CD4-positive, alpha-beta T cell treated with Interleukin-1 beta for 1 hour (primary cell): ENCODE measurements at places on chromosomes 5 and 9.

DNA sequence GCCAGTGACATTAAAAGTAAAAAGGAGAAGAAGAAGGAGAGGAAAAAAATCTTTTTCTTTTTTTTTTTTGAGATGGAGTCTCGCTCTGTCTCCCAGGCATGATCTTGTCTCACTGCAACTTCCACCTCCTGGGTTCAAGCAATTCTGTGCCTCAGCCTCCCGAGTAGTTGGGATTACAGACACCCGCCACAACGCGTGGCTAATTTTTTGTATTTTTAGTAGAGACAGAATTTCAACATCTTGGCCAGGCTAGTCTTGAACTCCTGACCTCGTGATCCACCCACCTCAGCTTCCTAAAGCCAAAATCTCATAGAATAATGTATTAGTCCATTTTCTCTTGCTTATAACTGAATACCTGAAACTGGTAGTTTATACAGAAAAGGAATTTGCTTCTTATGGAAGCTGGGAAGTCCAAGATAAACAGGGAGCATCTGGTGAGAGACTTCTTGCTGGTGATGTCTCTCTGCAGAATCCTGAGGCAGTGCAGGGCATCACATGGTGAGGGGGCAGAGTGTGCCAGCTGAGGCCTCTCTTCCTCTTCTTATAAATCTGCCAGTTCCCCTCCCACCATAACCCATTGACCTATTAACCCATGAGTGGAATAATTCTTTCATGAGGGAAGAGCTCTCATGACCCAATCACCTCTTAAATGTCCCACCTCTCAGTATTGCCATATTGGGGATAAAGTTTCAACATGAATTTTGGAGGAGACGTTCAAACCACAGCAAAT is 466.3 kb downstream of the GADD45G start:
- DNase-seq, result no peak

DNA sequence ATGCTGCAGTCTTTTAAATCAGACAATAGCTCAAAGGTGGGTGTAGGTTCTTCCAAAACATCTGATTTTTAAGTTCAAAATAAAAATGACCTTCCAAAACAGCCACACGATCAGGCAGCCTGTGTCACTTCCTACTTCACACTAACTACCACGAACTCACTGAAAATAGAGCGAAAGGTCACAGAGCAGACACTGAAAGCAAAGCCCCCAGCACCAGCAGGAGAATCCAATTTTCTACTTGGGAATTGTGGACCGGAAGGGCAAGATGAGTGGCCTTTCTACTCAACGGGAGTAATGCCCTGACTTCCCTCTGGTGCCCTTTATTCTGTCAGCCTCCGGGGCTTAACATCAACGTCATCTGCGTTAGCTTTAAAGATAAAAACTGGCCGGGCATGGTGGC is 107.8 kb upstream of the FAM120A start:
- no peak for DNase-seq

GRCh38 chr9:97787551-97787950 is 65.5 kb upstream of the FOXE1 start:
- DNase-seq, result no peak

DNA sequence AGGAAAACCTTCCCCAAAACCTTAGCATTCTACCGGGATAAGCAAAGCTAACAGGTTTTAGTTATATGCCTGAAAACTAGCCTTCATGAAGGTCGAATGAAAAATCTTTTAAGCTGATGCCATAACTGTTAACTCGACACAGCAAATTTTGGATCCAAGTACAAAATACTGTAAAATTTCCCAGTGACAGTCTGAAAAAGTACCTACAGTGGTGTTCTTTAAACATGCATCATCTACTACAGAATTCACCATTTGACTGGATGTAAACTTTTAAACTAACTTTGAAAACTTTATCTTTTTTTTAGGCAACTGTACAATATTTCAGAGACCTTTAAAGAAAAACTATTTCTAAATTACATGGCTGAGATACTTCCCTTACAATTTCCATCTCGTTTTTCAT is 791 bp downstream of the RAPGEF6 start:
- no peak for DNase-seq

DNA sequence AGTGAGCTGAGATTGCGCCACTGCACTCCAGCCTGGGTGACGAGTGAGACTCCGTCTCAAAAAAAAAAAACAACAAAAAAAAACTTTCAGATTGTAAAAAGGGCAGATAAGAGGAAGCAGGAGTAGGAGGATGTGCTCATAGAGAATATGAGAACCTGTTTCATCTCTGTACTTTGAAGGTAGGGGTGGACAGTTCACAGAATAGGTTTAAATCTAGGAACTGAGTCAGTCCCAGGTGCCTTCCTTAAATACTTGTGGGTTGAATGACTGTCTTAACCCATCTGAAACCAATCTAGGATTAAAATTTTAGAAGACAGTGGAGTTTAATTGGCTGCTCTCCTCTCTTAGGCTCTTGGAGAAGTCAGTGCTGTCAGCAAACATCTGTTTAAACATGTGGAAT is 12.4 kb downstream of the POLK start:
- DNase-seq, result no peak

DNA sequence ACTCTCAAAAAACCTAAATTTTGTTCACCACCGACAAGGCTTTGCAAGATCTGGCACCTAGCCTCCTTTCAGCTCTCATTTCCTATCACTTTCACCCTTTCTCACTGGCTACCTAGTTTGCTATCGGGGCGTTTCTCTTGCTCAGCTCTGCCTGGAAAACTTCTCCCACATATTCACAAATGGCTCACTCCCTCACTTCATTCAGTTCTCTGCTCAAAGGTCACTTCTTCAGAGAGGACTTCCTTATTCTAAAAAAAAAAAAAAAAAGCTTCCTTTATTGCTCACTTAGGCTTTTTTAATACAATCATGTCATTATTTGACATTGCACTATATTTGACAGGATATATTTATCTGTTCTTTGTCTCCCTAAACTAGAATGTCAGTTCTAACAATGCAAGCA is 2.1 kb upstream of the SLC25A46 start:
- no peak for DNase-seq

GRCh38 chr5:24855485-24855884 is 210.7 kb upstream of the CDH10 start:
- DNase-seq, result no peak

DNA sequence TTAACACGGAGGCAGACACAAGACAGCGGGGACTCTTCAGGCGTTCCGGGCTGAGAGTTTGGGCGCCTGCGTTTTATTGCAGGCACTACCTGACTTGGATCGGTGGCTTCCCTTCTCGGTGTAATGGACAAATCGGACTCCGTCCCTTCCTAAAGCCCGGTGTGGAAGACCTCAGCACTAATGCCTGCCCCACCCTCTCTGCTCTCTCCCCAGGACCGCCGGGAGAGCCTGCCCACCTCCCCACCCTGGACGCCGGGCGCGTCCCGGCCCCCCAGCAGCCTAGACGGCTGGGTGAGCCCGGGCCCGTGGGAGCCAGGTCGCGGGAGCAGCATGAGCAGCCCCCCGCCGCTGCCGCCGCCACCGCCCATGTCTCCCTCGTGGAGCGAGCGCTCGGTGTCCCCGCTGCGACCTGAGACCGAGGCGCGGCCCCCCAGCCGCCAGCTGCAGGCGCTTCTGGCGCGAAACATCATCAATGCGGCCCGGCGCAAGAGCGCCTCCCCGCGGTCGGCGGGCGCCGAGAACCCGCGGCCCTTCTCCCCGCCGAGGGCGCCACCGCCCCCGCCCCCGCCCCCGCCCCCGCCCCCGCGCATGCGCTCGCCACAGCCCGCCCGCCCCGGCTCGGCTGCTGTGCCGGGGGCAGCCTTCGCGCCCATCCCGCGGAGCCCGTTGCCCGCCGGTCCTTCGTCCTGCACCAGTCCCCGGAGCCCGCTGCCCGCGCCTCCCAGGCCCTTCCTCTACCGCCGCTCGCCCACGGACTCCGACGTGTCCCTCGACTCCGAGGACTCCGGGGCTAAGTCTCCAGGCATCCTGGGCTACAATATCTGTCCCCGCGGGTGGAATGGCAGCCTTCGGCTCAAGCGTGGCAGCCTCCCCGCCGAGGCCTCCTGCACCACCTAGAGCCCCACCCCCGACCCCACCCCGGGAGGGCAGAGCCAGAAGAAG is 4.6 kb upstream of the MYOZ3 start:
- peak; percentile 87 for DNase-seq

GRCh38 chr5:43772764-43773477 is 169.9 kb downstream of the NNT start:
- DNase-seq, result no peak

- DNase-seq, result no peak
Observed at GRCh38 chr5:52983731-52984636, 5.2 kb upstream of the ITGA2 start.

- DNase-seq, result no peak
Observed at GRCh38 chr5:37212096-37212495, 37.1 kb downstream of the CPLANE1 start.

DNA sequence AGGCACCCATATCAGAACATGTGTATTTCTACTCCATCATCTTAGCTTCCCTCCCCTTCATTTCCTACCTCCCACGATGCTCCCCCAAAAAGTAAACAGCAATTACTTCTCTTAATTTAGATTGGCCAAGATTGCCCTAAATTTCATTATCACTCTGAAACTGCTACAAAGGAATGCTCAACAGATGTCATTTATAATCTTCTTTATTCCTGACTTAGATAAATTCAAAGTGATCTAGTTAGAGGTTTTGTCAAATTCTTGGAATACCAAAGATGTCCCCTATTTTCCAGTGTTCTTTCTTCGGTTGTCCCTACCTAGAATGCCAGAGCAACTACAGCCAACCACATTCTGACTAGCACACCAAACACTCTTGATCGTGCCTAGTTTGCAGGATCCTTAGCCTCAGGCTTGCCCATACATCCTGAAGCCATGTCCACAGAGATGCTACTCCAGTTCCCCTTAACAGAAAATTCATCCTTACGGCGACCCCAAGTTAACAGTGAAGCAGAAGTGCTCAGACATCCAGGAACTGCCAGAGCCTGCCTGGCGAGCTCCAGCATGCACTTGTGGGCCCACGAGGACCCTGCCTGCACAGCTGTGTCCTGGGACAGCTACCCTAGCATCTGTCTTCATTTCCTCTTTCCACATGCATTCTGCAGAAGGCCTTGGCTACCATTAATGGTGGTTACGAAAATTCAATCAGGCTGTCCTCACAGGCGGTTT is 31.6 kb downstream of the DAP start:
- DNase-seq, result no peak

DNA sequence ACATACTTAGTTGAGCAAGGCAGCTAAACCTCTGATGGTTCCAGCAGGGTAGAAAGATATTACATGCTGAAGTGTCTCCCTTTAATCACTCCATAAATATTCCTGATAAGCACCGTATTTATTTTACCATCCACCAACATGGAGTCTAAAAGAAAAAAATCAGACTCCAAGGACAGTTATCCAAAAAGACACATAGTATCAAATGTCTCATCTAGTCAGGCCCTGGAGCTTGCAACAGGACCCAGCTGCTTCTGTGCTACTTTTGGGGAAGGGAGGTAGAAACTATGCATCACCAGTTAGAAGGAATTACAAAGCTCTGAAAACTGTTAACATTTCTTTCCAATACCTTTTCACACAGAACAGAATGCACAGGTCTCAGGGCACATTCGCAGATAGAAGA is 88.1 kb downstream of the S1PR3 start:
- DNase-seq, result no peak
